ENCODE measurements at places on chromosomes 5 and 9.

DNA sequence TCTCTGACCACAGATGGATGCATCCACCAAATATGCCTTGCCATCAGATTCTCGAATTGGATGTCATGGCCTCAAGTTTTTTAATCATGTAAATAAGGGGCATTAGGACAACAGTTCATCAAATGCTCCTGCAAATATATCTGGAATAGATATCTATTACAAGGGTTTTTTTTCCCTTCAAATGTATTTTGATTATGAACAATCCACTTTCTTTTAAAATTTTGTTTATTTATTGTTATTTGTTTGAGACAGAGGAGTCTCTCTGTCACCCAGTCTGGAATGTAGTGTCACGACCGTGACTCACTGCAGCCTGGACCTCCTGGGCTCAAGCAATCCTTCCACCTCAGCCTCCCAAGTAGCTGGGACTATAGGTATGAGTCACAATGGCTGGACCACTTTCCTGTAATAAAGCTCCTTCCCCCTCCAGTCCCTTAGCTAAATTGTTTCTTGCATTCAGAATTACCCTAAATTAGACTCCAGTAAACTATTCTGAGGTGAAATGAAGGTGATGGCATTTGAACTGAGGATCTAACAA, 1412.1 kb downstream of the EFNA5 start:
- DNase-seq, result no peak

- DNase-seq, result no peak
Observed at GRCh38 chr5:120599576-120599975, 135.5 kb downstream of the PRR16 start.

DNA sequence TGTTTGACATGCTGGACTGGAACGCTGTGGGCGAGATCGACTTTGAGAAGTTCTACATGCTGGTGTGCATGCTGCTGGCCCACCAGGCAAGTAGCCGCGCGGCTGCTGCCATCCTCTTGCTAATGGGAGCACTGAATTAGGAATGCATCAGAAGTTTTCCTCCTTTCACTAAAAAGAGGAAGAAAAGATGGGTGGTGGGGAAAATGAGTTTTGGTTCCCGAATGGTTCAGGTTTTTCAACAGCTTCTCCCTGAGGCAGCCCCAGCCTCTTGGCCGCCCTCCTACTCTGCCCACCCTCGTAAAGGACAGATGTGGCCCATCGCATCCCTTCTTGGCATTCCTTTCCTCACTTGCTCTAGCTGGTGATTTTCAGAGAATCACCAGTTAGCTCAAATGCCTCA, 5.5 kb downstream of the EFCAB9 start:
- no peak for DNase-seq

- DNase-seq, result no peak
Observed at GRCh38 chr9:132077881-132078698, 1.6 kb downstream of the MED27 start.

GRCh38 chr5:7435503-7435902, 39.6 kb downstream of the ADCY2 start:
- no peak for DNase-seq

GRCh38 chr5:15794052-15794985, 294.3 kb downstream of the FBXL7 start:
- DNase-seq, result no peak

DNA sequence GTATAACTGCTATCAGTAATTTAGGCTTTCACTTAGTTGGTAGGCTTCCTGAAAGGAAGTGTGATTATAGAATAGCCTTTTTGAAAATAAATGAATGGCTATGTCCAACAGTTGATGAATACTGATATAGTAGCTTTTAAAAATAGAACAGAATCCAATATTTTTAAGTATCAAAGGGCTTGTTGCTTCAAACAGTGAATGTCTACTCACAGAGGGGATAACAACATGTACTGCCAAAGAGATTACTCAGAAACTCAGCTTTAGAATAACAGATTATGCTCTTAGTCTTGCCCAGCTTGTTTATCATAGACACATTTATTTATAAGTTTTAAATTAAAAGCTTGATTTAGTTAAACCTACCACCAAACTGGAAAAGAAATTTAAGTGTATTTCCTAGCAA, 132.6 kb downstream of the XRCC4 start:
- no peak for DNase-seq

DNA sequence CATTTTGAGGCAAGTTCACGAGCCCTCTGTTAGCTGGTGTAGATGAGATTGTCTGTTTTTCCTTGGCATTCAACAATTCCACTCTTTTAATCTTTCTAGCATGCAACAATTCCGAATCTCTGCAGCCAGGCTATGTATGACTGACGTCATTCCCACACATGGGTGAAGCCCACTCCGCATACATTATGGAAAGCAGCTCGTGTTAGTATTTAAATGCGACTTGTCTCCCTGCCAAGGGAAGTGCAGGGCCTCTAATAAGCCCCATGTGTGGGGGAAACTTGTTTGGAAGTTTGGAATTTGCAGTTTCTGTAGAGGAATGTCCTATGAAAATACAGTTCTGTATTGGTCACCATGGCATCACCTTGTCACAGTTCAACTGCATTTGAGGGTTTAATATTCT, 146.0 kb upstream of the FBXL7 start:
- DNase-seq, result no peak

DNA sequence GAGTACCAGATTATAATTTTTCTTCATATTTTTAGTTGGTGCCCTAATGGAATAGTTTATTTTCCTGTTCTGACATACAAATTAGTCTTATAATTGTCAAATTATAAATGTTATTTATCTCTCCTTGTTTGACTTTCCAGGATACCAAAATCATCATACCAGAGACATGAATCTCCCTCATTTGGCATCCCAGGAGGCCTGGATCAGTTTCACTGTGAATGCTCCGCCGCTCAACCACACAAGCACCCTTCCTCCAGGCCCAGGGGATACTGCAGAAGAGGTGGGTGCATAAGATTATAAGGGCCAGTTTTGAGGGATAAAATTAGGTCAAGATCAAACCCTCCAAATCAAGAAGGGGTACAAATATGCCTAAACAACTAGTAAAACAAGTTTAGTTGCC, 1229.3 kb downstream of the CDH12 start:
- no peak for DNase-seq

DNA sequence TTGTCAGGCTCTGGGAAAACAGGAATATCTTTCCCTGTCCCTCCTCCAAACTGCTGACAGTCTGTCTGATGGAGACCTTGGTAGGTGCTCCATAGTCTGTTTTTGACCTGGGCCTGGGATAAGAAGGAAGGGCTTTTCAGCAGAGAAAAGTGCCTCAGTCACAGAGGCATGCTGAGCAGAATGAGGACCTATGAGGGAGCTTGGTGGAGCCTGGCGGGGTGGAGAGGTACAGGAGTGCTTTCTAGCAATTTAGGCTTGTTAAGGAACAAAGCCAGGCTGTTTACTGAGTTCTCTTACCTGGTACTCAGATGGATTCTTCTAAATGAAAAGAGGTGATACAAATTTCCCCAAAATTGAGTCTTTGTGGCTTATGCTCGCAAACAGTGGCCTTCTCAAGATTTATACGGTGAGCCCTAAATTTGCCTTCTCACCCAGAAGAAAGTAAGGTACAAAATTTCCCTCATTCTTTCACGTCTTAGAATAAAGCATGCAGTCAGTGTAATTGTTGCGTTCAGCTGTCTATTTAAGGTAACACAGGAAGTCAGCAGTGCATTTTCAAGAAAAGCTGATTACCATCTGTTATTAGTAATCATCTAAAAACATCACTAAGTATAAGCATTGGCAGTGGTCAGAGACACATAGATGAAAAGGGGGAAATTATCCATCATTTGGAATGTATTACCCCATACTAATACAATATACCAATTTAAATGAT, 28.6 kb upstream of the IL13 start:
- DNase-seq, result no peak

DNA sequence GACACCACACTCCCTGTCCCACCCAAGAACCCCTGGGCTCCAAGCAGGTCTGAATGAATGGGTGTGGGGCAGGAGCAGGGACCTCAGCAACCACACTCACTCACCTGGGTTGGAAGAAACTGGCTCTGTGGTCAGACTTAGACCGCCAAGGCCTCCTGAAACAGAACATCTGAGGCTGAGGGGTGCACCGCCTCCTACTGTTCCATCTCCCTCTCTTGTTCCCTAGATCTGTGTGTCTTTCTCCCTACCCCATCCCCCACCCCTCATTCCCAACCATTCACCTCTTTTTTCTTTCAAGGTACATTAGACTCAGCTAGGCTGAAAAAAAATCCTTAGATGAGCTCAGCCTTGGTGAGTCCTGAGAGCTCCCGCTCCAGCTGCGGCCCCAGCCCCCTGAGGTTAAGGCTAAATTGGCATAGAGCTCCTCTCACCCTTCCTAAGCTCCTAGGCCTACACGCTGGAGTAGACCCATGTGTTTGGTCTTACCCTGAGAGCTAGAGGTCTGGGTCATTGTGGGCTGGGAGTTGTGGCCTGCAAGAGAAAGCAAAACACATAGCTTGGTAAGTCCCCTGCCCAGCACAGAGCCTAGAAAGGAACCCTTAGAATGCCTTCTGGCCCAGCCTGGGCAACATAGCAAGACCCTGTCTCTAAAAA, 4.8 kb downstream of the ECSCR start:
- no peak for DNase-seq

- no peak for DNase-seq
Observed at GRCh38 chr9:131530546-131530919, 530 bp downstream of the UCK1 start.

- no peak for DNase-seq
Observed at GRCh38 chr9:127489471-127490115, 38.3 kb downstream of the LRSAM1 start.

- no peak for DNase-seq
Observed at GRCh38 chr9:136588663-136589464, 43.0 kb upstream of the NOTCH1 start.

DNA sequence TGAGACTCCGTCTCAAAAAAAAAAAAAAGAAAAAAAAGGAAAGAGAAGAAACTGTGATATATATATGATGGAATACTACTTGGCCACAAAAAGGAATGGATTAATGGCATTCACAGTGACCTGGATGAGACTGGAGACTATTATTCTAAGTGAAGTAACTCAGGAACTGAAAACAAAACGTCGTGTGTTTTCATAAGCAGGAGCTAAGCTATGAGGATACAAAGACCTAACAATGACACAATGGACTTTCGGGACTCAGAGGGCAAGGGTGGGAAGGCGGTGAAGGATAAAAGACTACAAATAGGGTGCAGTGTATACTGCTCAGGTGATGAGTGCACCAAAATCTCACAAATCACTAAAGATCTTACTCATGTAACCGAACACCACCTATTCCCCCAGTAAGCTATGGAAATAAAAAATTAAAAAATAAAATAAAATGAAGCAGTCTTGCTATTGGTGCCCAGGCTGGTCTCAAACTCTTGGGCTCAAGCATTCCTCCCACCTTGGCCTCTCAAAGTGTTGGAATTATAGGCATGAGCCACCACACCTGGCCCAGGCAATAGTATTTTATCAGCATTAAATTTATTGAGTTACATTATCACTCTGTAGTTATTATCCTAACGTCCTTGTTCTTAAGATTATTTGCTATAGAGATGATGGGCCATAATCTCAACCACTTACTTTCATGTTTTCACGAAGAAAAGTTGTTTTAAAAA, 71.5 kb upstream of the GPBP1 start:
- DNase-seq, result no peak

GRCh38 chr9:108217431-108218349, 638.1 kb downstream of the ACTL7B start:
- DNase-seq, result no peak

DNA sequence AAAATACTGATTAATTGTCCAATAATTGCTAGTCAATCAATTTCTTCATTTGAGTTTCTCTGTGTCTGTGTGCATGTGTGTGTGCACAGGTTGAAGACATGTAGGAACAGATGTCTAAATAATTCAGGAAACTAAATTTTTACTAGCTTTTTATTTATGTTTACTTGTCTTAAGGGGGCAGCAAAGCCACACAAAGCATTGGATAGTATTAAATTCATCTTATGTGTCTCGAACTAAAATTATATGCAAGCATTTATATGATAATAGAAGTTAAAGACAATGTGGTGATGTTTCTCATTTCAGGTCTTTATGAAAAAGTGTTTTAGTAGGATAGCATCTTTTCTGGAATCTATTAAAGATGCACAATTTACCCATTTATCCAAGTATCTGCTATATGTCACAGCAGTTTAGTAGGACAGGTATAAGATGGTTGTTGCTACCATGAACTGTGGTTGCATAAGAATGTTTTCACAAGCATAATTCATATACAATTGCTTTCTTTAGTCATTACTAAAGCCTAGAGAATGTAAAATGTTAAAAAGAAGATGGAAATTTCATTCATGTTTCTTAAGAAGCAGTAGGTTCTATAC, 784.6 kb upstream of the NUDT12 start:
- no peak for DNase-seq

DNA sequence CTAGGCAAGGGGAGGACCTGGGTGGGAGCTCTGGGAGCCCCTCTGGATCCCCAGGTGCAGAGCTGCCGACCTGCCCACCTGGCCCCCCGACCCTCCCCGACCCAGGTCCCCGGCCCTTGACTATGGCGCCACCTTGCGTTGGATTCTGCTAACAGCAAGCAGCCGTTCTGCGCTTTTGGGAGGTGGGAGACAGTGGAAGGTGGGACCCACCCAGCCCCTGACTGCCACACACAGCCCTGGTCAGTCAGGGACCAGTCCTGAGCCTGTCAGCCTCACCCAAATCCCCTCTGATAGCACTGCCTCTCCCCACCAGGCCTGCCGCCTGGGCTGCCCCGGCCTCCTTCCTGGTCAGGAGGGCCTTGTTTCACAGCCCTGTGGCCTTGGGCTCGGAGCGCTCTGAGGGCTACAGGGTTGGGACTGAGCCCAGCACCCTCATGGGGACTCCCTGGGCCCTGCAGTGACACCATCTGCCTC, 77.9 kb downstream of the HMCN2 start:
- no peak for DNase-seq

- no peak for DNase-seq
Observed at GRCh38 chr5:166377756-166378155, 1913.7 kb upstream of the WWC1 start.
